ENCODE measurements at places on chromosomes 1 and 21. TPM values are rescaled to one million over a fixed set of nuclear protein-coding genes. Genes with fewer than 3 reads are reported as not detected.

FCGR1A gene
- 25.8 TPM for total RNA-seq

KCNA2 gene
- 0.77 TPM for total RNA-seq

CD1B gene
- total RNA-seq: 0.17 TPM

NDC1 gene
- total RNA-seq: 1.2 TPM

IGSF21 gene
- not detected for total RNA-seq

OPRD1 gene
- not detected for total RNA-seq

TMEM82 gene
- not detected for total RNA-seq

CALML6 gene
- 0.37 TPM for total RNA-seq

AMY2A gene
- total RNA-seq: 0.29 TPM

CD53 gene
- total RNA-seq: 181 TPM

CENPF gene
- total RNA-seq: 12.1 TPM

IQGAP3 gene
- 5.6 TPM for total RNA-seq

SGIP1 gene
- total RNA-seq: 24.6 TPM

ZFP69B gene
- total RNA-seq: 1.7 TPM

C1QA gene
- total RNA-seq: 357 TPM

TRNAU1AP gene
- total RNA-seq: 33.5 TPM

CELA3A gene
- 17.0 TPM for total RNA-seq

TARS2 gene
- total RNA-seq: 12.6 TPM

LIPI gene
- total RNA-seq: not detected

GPR37L1 gene
- not detected for total RNA-seq

MROH7 gene
- total RNA-seq: 1.9 TPM

CYYR1 gene
- total RNA-seq: 9.9 TPM

SPRR2A gene
- not detected for total RNA-seq

DNALI1 gene
- total RNA-seq: 41.9 TPM
